ENCODE measurements at places on chromosomes 11 and 22.

GRCh38 chr11:79083352-79083751, 357.5 kb downstream of the TENM4 start:
- no peak for DNase-seq

DNA sequence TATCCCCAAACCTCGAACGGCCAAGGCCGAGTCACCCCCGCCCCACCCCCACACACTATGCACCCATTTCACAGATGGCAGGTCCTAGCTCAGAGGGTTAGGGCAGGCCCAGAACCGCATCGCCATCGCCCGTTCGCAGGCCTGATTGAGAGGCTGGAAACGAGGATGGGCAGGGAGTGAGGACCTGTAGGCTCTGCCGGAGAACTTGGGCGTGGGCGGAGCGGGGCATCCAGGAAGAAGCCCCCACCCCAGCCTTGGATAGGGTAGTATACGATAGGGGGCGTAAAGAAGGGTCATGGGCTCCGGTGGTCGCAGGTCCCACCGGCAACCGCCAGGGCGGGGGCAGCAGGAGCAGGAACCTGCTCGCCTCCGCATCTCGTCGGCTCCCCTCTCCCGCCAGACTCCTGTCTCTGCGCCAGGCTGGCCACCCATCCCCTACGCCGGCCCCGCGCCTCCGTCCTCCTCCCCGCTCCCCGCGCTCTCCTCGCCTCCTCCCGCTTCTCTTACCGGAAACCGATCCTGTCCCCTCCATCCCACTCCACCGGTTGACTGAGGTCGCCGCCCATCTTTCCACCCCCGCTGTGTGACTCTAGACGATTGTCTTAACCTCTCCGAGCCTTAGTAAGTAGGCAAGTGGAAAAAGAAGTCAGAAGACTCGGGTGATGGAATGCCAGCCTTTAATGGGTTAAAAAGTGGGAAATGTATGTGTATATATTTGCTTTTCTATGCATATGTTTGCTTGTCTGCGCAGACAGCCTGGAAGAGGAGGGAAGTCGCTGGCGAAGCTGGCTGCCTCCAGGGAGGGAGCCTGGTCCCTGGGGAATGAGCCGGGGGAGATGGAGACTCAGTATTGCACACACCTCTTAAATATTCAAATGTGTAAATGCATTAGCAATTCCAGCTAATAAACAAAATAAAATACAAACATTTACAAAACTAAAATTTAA, 52.8 kb downstream of the CYTH4 start:
- no peak for DNase-seq

- no peak for DNase-seq
These were observed 10.8 kb downstream of the FADS2 start for GRCh38 chr11:61838921-61839320.

DNA sequence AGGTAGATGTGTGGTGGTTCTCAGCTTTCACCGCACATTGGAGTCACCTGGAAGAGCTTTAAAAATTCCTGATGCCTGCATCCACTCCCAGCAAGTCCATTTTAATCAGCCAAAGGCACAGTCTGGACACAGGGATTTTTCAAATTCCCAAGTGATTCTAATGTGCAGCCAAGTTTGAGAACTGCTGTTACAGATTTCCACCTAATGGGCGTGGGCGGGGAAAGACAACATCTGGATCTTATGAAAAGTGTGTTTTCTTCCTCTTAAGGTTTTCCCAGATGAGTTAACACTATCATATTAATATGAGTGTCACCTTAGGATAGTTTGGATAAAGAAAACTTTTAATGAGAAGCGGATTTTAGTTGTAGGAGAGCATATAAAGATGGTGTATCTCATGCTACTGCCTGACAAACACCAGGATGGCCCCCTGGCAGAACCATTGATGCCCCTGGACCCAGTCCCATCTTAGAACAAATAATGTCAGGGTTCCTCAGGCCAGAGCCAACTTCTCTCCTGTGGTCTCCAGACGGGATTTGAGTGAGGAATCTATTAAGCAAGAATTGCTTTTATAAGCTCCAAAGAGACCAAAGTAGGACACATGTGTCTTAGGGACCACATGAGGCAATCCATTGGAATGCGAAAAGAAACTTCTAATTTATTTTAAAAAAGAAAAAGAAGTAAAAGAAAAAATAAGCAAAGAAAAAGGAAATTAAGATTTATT, 31.9 kb downstream of the POU2AF1 start:
- no peak for DNase-seq

GRCh38 chr22:37631448-37632173, 7.9 kb upstream of the SH3BP1 start:
- DNase-seq, result peak; percentile 83

- DNase-seq, result no peak
These were observed 1.3 kb downstream of the DENND5A start for GRCh38 chr11:9263840-9264315.

DNA sequence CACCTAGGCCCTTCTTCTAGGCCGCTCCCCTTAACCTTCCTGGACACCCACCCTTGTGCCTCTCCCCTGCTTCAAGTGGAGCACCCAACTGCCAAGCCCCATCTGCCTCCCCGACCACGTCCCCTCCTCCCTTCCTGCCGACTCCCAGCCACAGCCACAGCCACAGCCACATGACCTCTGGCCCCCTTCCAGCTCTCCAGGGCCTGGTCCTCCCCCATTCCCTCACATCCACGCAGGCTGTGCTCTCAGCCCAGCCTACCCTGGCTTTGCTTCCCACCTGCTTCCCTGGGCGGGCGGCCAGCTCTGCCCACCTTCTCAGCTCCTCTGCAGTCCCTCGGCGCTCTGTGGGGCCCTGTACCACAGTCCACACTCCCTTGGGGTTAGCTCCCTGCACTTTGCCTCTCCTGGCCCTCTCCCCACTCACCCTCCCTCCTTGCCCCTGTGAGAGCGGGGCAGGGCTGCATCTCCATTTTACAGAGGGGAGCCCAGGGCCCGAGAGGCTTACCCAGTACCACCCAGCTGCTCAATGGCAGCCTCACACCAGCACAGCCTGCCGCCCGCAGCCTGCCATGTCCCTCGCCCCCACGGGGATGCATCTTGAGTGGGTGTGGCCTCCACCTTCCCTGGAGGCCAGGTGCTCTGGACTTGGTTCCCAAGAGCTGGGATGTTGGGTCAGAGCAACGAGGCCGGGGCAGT, 20.3 kb downstream of the PARVG start:
- no peak for DNase-seq

- no peak for DNase-seq
These were observed 329.6 kb upstream of the B3GAT1 start for GRCh38 chr11:134741453-134742223.

GRCh38 chr11:2791521-2792380, 92.0 kb upstream of the KCNQ1OT1 start:
- DNase-seq, result no peak

GRCh38 chr11:133547808-133548494, 15.7 kb upstream of the OPCML start:
- DNase-seq, result no peak

GRCh38 chr22:31945971-31946680, 1.8 kb downstream of the YWHAH start:
- DNase-seq, result peak; percentile 31

GRCh38 chr11:1084561-1085439, 10.1 kb downstream of the MUC2 start:
- no peak for DNase-seq

GRCh38 chr11:68002575-68002937, 1.3 kb downstream of the UNC93B1 start:
- DNase-seq, result no peak

DNA sequence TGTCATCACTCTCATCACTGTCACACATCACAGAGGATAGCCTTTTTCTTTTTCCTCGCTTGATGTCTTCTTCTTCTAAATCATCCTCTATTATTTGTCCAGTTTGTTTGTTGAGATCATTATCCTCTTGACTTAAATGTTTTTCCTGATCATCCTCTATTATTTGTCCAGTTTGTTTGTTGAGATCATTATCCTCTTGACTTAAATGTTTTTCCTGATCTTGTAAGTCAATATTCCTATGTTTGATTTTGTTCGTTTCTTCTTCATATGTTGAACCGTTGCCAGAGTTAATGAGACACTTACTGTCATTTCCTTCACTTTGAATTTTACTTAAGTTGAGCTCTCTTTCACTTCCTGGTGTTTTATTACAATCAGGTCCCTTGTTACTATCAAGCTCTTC, 5.6 kb downstream of the CCDC82 start:
- DNase-seq, result no peak

DNA sequence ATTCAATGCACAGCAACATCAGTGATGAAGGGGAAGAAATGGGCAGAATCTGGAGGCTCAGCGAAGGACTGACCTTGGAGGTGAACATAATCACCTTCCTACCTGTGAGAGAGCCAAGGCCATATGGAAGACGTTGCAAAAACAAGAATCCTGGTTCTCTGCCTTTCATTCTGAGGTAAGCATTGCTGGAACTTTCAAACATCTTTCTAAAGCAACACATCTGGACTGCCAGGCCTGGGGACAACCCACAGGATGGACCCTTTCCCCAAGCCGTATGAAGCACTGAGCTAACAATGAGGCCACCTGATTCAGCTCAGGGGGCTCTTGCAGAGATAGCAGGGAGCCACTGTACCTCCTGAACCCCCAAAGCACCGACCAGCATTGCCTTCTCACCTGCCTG, 70.5 kb downstream of the ETS1 start:
- DNase-seq, result no peak

DNA sequence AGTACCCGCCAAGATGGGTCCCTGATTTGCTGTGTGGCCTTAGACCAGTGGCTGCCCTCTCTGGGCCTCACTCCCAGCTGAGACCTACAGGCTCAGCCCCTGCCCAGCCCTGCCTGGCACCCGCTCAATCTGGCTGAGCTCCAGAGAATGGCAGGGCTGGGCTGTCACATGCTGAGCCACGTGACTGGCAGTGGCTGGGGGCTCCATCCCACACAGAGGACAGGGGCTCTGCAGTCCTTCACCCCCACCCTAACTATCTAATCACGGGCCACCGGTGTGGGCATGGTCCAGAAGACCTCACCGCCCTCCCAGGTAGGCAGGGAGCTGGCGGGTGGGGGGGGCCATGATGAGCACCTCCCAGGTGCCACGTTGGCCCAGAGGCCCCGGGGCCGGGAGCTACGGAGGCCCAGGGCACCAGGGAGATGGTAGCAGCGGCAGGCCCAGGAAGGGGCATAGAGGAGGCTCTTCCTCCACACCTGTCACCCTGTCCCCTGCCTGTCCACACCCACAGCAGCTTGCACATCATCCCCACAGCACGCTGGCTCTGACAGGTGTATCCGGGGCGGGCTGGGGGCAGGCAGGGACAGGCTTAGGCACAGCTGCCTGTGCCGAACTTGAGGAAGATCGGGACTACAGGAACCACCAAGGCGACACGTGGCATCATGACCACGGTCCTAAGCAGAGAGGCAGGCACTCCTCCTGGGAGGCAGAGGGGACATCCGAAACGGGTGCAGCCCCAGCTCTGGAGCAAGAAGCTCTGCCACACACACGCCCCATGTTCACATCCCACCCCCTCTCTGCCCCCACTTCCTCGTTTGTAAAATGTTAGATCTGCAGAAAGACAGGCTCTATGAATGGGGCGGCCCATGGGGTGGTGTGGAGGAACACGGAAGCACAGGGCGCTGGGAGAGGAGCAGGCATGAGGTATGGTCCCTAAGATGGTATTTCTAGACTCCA, 1.5 kb upstream of the ALDH3B1 start:
- DNase-seq, result no peak

GRCh38 chr11:10386361-10386760, 68.7 kb upstream of the AMPD3 start:
- DNase-seq, result no peak

- DNase-seq, result no peak
These were observed 39.5 kb upstream of the CHRNA10 start for GRCh38 chr11:3710485-3711259.

- no peak for DNase-seq
These were observed 46.4 kb downstream of the QSER1 start for GRCh38 chr11:32939046-32939445.

GRCh38 chr11:2149864-2150847, 10.9 kb downstream of the INS start:
- no peak for DNase-seq

DNA sequence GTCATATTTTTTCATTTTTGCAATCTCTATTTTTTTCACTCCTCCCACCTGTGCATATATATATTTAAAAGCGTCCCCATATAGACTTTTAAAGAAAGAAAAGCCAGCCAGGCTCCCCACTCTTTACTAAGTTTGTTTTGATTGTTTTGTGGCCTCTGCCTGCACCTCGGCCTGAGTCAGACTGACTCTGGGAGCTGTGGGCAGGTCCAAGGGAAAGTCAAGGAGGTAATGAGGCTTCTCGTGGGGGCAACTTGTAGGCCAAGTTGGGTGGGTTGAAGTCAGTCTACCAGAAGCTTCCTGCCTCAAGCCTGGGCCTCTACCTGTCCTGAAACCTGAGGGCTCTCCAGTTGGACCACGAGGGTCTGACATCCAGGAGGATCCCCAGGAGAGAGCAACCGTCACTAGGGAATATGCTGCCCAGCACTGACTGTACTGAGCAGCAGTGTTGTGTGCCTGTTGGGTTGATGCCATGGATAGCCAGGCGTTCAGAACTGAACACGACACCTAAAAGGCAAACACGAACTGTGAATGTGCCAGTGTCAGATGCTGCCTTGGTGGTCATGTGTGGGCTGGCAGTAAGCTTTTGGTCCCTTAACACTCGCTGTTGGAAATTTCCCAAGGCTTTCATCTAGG, 58.8 kb downstream of the BMAL1 start:
- no peak for DNase-seq

- DNase-seq, result no peak
These were observed 103.3 kb upstream of the AKIP1 start for GRCh38 chr11:8807544-8808225.

GRCh38 chr11:17414992-17415391, 26.5 kb upstream of the KCNJ11 start:
- no peak for DNase-seq

GRCh38 chr11:17827006-17827405, 92.4 kb downstream of the KCNC1 start:
- DNase-seq, result no peak

DNA sequence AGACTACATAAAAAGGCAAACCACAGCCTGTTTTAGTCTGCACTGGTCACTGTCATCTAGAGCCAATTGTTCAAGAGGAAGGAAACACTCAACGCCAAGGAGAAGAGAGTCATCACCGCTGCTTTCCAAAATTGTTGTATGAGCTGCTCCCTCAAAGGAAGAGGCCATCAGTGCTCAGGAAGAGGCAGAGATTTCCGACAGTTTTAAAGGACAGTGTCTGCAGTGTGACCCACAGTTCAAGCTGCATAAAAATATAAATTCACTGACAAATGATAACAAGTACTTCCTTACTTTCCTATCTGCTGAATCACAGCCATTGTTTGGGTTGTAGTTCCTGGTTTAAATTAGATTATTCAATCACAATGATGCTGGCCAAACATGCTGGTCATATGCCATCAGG, 16.4 kb downstream of the PRCP start:
- no peak for DNase-seq

DNA sequence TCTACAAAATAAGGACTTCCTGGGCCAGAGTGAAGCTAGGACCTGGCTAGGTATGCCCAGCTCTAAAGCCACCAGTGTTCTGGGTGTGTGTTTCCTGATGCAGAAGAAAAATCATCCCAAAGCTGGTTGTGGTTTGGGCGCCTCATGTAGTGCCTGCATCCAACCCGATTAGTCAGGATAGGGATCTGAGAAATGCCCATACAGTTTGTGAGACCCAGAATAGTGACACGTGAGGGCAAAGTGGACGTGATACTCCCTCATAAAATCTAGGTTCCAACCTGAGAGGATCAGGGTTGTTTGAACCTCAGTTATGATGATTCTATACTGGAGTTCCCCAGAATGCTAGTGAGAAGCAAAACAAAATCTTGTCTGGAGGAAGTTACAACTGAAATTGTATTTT, 238.4 kb downstream of the TBC1D22A start:
- DNase-seq, result no peak

All from large intestine (tissue), 12 donors.